Natural killer cell treated with Interleukin-12 subunit alpha and Interleukin-12 subunit beta and Interleukin-15 and Interleukin-18, amount 100 ng/mL, for 72 hours (primary cell): ENCODE measurements at places on chromosomes 5 and 9.

- DNase-seq = no peak
Observed at GRCh38 chr5:78500028-78500427, 139.6 kb downstream of the SCAMP1 start.

GRCh38 chr5:145483212-145483611 lies 351.9 kb downstream of the PRELID2 start:
- DNase-seq = no peak

GRCh38 chr9:84293001-84293798 lies 47.4 kb downstream of the SLC28A3 start:
- DNase-seq = no peak

- no peak for DNase-seq
Observed at GRCh38 chr5:124377386-124377785, 369.1 kb downstream of the ZNF608 start.

GRCh38 chr5:174386306-174386705 lies 338.1 kb upstream of the MSX2 start:
- no peak for DNase-seq

- peak; percentile 25 for DNase-seq
Observed at GRCh38 chr5:591746-592145, 20.4 kb upstream of the CEP72 start.

GRCh38 chr9:132886334-132886725 lies 7.6 kb downstream of the SPACA9 start:
- DNase-seq = no peak

GRCh38 chr5:107542428-107542827 lies 128.3 kb downstream of the EFNA5 start:
- no peak for DNase-seq

DNA sequence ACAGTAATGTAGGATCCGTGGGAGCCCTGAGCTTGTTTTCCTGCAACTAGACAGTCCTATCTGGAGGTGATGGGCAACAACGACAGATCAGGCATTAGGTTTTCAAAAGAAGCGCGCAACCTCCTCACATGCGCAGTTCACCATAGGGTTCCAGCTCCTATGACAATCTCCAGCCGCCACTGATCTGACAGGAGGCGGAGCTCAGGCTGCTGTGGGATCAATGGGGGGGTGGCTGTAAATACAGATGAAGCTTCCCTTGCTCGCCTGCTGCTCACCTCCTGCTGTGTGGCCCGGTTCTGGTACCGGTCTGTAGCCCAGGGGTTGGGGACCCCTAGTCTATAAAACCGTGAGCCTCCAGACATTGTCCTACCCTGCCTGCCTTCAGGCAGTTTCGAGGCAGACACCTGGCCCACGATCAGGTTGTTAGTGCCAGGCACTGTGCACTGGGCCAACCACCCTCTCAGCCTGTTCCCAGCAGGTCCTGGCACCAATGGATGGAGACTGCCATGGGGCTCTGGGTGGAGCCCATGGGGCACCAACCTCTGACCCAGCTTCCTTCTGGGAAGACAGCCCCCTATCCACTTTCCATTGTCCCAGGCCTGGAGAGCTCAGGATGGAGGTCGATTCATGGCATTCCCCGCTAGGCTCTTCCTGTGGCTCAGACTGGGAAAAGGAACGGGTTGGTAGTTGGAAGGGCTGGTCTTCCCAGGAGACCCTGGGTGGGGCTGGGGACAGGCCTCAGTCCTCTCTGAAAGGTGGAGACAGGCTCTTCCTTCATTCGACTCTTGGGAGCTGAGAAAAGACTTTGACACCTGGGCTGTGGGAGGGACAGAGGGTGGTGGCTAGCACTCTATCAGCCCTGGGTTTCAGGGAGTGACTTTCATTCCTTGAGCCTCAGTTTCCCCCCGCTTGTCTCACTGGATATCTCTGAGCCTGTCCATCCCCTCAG lies 1.7 kb downstream of the ENDOG start:
- DNase-seq = no peak

GRCh38 chr5:6493681-6494454 lies 45.2 kb downstream of the UBE2QL1 start:
- peak; percentile 22 for DNase-seq

GRCh38 chr5:176365351-176366231 lies at the start of gene ARL10:
Gene ARL10, plus strand, starts transcription at chr5:176365487. Its CDS starts 77 bp downstream, at chr5:176365564.
- DNase-seq = peak; percentile 84

GRCh38 chr9:86407022-86407421 lies 52.8 kb upstream of the TUT7 start:
- no peak for DNase-seq

DNA sequence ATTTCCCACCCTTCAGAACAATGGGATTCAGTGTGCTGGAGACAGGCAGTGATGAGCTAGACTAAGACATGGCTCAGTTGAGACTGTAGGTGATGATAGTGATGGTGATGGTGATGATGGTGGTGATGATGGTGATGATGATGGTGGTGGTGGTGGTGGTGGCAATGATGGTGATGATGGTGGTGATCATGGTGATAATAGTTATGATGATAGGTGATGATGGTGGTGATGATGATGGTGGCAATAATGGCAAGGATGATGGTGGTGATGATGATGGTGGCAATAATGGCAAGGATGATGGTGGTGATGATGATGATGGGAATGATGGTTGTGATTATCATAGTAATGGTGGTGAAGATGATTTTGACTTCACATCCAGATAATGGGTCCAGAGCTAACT lies 176.7 kb downstream of the NXNL2 start:
- DNase-seq = no peak
